H9 (cell line): ENCODE measurements at places on chromosomes 3 and 15. TPM values are rescaled to one million over a fixed set of nuclear protein-coding genes. Genes with fewer than 3 reads are reported as not detected.

ANKRD34C gene
- total RNA-seq, result not detected in 2 replicates

FMN1 gene
- total RNA-seq, result 1.9 and 2.0 TPM in 2 replicates

MAP6D1 gene
- total RNA-seq, result 5.6 and 7.1 TPM in 2 replicates

EIF4E3 gene
- 12.9 and 13.1 TPM in 2 replicates for total RNA-seq

NEO1 gene
- total RNA-seq, result 37.7 and 41.8 TPM in 2 replicates

RHCG gene
- total RNA-seq, result 0.28 and 0.31 TPM in 2 replicates

TRAT1 gene
- total RNA-seq, result not detected in 2 replicates

BTBD1 gene
- total RNA-seq, result 42.7 and 43.3 TPM in 2 replicates

SLC2A2 gene
- not detected in 2 replicates for total RNA-seq

DNA sequence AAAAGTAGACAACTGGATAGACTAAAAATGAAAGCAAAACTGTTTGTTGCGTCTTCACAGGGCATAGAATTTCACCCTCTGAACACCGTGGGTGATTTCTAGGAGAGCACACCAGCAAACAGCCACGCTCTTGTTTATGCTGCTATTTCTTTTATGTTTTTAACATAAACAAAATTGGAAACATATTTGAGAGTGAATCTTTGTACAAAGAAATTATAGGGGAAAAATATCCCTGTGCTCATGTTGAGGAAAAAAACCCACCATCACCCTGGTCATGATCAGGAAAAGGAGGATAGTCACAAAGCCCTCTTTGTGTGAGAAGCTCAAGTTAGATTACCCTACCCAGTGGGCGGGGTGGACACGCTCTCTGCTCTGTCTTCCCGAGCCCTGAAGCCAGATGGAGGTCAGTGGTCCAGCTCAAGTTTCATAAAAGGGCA is 313.3 kb downstream of the SATB1 start:
- no peak for DNase-seq

GRCh38 chr3:112751564-112752512 is 94.8 kb downstream of the CD200R1L start:
- DNase-seq, result no peak

- DNase-seq, result no peak
Observed at GRCh38 chr3:179967622-179968021, 69.1 kb downstream of the PEX5L start.

DNA sequence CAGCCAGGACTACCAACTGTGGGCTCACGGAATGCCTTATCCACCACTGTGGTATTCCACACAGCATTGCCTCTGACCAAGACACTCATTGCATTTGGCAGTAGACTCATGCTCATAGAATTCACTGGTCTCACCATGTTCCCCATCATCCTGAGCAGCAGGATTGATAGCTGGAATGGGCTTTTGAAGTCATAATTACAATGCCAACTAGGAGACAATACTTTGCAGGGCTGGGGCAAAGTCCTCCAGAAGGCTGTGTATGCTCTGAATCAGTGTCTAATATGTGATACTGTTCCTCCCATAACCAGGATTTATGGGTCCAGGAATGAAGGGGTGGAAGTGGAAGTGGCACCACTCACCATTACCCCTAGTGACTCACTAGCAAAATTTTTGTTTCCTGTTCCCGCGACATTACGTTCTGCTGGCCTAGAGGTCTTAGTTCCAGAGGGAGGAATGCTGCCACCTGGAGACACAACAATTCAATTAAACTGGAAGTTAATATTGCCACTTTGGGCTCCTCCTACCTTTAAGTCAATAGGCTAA is 58.6 kb upstream of the CCDC80 start:
- DNase-seq, result no peak

DNA sequence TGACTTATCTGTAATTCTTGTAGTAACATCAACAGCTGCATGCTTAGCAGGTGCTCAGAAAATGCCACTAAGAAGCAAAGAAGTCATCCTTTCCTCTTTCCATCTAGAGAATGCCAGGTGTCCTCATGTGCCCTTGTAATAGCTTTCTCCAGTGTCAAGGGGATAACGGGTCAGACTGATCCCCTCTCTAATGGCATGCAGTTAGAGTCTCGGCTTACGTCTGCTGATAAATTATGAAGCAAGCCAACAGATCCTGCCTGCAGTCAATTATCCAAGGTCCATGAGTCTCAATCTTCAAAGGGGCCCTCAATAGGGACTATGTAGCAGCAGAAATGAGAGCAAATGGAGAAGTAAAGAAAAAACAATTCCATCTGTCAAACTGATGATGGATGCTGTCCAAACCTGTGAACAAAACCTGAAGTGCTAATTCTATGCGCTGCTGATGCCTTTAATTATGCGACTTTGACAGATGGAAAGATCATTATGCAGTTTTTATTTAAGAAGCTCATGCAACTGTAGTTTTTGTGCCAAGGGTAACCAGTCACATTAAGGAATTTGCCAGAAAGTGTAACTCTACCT is 162.8 kb upstream of the PEX5L start:
- DNase-seq, result no peak

GRCh38 chr3:64460877-64461276 is 226.9 kb downstream of the ADAMTS9 start:
- DNase-seq, result no peak

DNA sequence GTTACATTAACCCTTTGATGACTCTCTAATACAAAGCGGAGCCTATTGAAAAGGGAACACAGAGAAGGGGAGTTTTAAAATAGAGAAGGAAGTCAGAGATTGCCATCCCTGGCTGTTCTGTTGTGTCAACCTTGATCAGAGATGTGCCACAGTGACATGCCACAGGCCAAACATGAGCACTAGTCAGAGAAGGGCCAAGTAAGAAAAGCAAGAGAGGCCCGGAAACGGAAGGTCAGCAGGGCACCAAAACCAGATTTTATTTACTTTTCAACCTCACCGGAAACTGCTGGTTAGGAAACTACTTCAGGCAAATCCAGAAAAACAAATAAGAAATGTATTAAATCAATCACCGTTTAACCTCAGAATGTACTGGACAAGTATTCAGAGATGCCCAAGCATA is 171.8 kb downstream of the ALCAM start:
- DNase-seq, result no peak

GRCh38 chr3:3302964-3303363 is 123.5 kb upstream of the CRBN start:
- no peak for DNase-seq

DNA sequence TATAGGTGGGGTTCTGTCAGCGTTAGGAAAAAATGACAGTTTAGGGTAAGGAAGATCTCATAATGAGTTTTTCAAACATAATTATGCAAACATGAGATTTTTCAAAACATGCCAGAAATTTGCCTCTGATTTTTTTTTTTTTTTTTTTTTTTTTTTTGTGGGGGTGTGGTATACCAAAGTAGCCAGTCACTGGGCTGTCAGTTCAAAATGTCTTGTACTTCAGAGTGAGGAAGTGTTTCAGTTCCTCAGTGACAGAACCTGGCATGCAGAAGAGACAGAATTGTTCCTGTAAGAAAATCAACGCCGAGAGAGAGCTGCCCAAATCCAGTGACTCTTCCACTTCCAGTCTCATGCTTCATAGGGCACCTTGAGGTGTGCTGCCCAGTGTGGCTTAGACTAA is 9.7 kb downstream of the NCBP2 start:
- DNase-seq, result no peak
